ENCODE measurements at places on chromosomes 7 and 10. TPM values are rescaled to one million over a fixed set of nuclear protein-coding genes. Genes with fewer than 3 reads are reported as not detected.

Gene CYP2W1
- not detected for total RNA-seq

Gene DRGX
- not detected for total RNA-seq

Gene TCAF2
- total RNA-seq: 0.04 TPM

DNA sequence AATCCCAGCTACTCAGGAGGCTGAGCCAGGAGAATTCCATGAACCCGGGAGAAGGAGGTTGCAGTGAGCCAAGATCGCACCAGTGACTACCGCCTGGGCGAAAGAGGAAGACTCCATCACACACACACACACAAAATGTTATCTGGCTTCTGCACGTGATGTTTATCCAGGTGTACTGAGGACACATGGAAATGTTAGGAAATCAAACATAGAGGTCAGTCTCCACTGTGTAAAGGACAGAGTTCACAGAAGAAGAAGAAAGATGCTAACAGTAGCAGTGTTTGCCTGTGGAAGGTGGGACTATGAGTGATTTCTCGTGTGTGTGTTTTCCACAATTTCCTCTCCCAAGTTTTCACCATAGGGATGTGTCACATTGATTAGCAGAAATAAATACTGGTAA, 256.9 kb downstream of the ELMO1 start:
- no peak for DNase-seq

DNA sequence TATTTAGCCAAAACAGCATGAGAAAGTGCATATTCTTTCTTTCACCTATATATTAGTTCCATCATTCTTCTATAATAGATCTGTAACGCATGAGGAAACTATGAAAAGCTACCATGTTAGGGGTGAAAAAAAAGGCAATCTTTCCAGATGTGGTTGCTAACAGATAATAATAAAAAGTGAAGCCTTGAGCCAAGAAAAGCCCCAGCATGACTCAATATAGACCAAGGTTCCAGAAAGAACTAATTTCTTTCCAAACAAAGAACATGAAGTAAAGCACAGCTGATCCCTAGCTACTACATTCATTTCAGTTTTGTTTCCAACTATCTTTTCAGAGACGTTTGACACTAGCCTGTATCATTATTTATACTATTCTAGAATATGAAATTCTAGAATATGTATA, 16.4 kb downstream of the ARL4A start:
- DNase-seq: no peak

- peak; percentile 55 for DNase-seq
These were observed 244.4 kb downstream of the TNS3 start for GRCh38 chr7:47337531-47337930.

- no peak for DNase-seq
These were observed 52.8 kb upstream of the SVIL start for GRCh38 chr10:29687421-29688164.
